Endodermal cell (in vitro differentiated cells): ENCODE measurements at places on chromosomes 2 and 18.

DNA sequence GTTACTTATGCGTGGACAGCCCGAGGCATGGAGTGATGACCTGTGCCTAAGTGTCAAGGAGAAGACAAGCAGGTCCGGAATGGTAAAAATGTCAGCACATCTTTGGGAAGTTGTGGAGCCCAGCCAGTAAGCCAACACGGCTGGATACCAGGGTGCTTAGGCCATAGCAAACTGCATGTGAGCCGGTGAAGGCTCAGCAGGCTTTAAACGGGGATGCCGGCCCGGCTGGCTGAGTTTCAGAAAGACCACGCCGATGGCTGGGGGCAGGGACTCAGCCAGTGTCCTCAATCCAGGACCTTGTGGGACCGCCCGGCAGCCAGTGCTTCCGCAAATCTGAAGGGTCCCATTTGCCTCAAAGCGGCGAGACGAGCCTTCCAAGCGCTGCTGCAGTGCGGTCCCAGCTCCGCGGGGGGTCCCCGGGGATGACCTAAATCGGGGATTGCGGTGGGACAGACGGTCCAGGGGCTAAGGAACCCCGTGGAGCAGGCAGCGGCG, 946 bp upstream of the AGAP1 start:
- DNase-seq = peak; percentile 82

DNA sequence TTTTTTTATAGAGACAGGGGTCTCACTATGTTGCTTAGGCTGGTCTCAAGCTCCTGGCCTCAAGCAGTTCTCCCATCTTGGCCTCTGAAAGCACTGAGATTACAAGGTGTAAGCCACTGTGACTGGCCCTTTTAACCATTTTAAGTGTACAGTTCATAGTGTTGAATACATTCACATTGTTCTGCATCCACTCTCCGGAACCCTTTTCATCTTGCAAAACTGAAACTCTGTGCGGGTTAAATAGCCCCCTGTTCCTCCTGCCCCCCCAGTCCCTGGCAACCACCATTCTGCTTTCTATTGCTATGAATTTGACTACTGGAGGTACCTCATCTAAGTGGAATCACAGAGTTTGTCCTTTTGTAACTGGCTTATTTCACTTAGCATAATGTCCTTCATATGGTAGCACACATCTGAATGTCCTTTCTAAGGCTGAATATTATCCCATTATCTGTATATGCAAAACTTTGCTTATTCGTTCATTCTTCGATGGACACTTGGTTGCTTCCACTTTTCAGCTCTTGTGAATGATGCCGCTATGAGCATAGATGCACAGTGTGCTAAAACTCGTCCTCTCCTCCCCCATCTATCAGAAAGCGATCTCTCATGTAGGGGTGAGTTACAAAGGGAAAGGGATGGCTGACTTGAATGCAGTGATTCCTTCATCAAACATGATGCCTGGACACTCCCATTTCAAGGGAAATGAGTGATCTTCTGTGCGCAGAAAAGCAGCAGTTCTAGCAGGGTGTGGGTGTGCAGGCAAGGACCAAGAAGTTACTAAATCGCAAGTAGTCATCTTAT, 30.2 kb downstream of the CABLES1 start:
- DNase-seq = peak; percentile 32

- DNase-seq = no peak
Observed at GRCh38 chr2:237297421-237298150, 116.4 kb downstream of the COL6A3 start.

- DNase-seq = peak; percentile 53
Observed at GRCh38 chr2:9821805-9822445, 21.3 kb upstream of the TAF1B start.

DNA sequence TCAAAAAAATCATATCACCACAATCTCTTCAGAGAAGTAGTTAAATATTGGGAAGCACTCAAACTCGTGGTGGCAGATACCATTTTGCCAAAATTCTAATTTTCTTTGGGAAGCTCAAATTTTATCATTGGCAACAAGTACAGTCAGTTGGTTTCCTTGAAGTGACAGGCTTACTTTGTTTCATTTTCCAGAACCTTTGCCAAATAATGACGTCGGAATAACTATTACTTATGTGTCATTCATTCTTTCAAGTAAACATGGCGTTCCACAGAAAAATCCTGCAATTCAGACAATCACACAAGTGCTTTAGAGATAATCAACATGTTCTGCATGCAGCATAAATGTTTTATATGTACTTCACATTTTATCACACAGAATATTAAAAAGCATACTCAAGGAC, 5.4 kb downstream of the TTLL4 start:
- DNase-seq = no peak
